ENCODE measurements at places on chromosomes 2 and 18.

GRCh38 chr2:201114350-201114749 lies 1.6 kb upstream of the CFLAR start:
- DNase-seq, result no peak

- DNase-seq, result peak; percentile 86
These were observed 58.7 kb upstream of the SP3 start for GRCh38 chr2:174023591-174024523.

- no peak for DNase-seq
These were observed 99.8 kb upstream of the RAB6C start for GRCh38 chr2:129879614-129880180.

DNA sequence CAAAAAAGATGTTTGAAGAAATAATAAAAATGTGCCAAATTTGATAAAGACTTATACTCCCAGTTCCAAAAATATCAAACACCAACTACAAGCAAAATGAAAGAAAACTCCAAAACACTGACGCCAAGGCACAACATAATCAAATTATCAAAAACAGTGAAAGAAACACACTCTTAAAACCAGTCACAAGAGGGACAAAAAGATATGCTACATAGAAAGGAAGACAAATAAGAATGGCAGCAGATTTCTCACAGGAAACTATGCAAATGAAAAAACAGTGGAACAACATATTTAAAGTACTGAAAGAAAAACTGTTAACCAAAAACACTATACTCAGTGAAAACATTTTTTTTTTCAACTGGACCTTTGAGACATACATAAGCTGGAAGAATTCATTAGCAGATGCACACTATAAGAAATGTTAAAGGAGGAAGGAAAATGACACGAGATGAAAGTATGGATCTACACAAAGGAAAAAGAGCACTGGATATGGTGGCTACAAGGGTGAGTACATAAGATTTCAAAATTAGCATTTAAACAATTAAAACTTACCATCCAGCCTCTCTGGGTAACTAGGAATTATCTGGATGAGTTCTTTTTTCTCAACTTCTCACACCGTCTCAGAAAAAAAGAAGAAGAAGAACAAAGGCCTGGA lies 94.0 kb upstream of the ACVR1C start:
- DNase-seq, result peak; percentile 31

DNA sequence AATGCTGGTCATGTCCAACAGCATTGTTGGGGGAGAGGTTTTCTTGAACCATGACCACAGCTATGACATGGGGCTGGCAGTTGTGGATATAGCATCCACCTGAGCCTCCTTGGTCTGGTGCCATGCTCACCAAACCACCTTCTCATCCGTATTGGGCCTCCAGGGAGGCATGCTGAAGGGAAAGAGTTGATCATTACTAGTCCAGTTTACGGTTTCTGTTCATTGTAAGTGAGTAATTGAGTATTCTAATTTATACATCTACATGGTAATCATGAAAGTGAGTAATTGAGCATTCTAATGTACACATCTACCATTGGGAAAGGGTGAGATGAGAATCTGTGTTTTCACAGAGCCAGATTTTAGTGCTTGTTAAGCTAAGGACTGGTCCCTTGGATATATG lies 6.8 kb downstream of the TMEM87B start:
- no peak for DNase-seq

DNA sequence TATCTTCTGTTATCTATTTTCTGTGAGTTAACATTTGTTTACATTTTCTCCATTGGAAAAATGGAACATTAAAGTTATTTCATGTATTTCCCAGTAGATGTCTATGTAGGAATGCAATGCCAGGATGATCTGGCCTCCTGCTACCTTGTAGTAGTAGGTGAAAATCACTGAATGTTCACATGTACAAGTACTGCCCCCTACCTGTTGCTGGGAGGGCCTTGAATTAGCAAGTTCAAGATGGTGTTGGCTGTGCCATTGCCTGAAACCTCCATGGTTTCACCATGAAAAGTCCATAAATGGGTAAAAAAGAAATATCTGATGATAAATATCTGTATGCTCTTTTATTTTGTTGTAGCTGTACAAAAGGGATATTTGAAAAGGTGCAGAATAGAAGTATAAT lies 30.7 kb downstream of the XRCC5 start:
- no peak for DNase-seq

DNA sequence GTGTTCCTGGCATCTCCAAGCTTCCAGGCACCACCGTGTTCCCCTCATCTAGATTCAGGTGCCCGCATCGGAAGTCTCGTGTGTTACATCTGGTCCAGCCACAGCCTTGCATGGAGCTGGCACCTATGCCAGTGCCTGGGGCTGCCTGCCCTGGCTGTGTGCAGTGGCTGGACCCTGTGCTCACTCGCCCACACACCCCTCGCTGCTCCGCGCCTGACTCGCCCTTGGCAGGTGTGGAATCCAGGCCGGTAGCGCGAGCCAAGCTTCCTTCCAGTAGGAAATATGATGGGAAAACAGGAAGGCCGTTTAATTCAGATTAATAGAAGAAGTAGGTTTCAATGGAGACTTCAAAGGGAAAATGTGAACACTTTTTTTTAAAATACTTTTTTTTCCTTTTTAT lies 78.0 kb downstream of the PTPN4 start:
- DNase-seq, result no peak

DNA sequence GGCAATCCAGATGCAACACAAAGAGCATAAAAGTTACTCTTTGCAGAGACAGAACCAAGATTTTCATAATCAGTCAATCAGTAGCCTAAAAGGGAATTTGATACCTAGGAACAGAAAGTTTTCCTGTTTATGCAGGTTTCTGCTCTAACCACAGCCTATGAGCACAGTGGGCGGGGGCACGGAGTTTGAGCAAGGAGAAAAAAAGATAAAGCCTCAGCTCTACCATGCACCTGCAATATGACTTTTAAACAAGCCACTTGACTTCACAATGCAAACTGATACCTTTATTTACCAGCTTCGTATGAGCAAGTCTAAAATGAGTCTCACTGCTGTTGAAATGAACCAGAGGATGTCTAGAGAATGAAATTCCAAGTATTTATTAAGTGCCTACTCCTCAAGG lies 5.6 kb upstream of the LRATD1 start:
- DNase-seq, result no peak

- DNase-seq, result no peak
These were observed 42.1 kb upstream of the CREG2 start for GRCh38 chr2:101429453-101429852.

- no peak for DNase-seq
These were observed 35.9 kb downstream of the C1QL2 start for GRCh38 chr2:119122663-119123062.

GRCh38 chr18:21991081-21991534 lies 178.3 kb upstream of the GATA6 start:
- no peak for DNase-seq

- peak; percentile 84 for DNase-seq
These were observed 49.4 kb downstream of the RHOB start for GRCh38 chr2:20496076-20496872.

GRCh38 chr2:182887093-182887492 lies 20.7 kb upstream of the FRZB start:
- no peak for DNase-seq

GRCh38 chr2:24328010-24328409 lies 32.3 kb downstream of the ITSN2 start:
- no peak for DNase-seq

GRCh38 chr2:180742801-180743200 lies 237.6 kb upstream of the UBE2E3 start:
- DNase-seq, result no peak

DNA sequence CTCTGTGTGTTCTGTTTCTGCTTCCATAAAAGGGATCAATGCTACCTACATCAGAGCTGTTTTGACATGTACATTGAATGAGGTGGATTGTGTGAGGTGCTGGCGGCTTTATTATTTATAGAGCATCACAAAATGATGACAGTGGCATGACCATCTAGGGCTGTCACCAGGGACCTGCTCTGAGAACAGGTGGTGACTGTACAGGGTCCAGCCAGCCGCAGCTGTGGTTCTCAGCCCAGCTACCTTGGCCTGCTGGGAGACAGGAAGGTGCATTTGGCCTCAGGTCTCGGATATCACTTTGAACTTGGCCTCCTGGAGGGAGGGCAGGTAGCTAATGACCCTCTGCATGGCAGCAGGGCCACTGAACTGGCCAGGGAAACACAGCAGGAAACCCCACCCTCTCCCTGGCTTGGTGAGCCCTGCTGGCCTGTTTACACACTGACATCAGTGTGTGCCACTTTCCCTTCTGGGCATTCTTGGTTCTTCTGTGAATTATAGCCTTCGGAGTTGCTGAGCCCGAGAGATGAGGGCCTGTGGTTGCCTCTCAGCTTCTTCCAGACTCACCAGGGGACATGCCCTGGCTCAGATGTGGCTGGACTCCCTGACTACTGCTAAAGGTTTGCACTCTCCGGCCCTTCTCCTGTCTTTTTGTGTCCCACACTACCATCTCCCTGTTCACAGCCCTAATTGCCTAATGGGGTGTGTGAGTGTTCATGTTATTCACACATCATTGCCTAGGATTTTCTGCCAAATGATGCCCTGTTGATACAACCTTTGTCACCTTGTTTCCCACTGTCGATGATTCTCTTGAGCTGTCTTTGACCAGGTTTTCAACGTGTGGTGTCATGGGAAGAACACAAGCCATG lies 109.2 kb upstream of the RAB12 start:
- DNase-seq, result no peak

DNA sequence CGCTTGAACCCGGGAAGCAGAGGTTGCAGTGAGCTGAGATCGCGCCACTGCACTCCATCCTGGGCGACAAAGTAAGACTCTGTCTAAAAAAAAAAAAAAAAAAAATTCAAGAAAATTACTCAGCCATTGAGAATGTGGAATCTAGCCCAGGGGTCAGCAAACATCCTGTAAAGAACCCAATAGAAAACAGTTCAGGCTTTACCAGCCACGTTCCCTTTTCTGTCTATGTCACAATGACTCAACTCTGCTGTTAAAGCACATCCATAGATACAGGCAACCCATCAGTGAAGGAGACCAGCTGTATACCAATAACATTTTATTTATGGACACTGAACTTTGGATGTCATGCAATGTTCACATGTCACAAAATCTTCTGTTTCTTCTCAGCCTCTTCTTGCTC lies 435.6 kb upstream of the GYPC start:
- peak; percentile 8 for DNase-seq

- DNase-seq, result no peak
These were observed 73.8 kb upstream of the PROKR1 start for GRCh38 chr2:68569604-68570003.

DNA sequence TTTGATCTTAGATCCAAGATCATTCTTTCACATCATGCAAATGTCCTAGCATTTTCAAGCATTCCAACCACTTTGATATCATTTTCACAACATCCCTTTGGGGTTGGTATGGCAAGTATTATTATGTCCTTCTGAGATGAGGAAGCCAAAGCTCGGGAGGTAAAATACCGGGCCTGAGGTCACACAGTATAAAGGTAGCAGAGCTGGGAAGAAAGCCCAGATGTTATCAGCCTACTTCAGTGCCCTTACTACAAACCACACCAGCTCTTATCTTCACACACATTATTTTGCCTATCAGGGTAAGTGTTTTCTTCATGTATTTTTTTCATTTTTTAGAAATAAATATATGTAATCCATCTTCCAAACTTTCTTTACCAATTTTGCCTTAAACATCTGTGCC lies 4.2 kb upstream of the B4GALT6 start:
- no peak for DNase-seq

- no peak for DNase-seq
These were observed 16.2 kb downstream of the TANC1 start for GRCh38 chr2:158984604-158985135.

- DNase-seq, result no peak
These were observed 21.2 kb upstream of the NTSR2 start for GRCh38 chr2:11691076-11691660.

DNA sequence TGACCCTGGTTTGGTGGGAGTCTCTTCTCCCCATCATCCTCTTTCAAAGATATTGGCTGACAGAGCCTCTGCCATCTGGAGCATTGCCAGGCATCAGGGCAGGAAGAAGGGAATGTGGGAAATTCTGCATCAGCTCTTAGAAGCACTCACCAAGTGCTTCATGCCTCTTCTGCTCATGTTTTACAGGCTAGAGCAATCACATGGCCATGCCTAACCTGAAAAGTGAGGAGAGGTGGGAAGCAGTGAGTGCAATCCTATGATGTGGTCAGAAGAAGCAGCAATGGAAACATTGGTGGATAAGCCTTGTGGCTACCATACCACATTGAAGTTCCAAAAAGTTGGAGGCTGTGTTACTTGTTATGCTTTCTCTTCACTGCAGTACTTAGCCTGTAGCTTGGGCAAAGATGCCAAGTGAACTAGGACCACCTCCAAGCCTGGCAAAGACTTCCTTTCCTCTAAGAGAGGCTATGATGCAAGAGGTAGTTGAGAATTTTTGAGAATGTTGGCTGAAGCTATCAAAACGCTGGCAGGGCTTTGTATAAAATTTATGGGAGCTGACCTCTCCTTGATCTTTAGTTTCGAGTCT lies 64.1 kb downstream of the BCL2L11 start:
- DNase-seq, result no peak

DNA sequence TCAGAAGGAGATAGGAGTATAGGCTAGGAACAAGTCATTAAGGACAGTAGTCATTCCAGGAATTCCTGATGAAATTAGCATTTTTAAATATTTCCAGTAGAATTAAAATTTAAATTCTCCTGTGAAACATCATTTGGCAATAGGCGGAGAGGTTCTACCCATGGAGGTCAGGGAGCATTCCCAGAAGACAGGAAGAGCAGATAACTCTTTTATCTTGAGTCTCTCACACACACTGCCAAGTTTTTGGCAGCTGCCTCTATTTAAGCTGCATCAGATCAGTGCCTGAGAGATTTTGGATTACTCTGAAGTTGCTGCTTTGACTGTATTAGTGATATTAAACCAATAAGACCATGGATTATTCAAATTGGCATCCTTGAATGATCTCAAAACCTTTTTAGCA lies 714.7 kb downstream of the EPHA4 start:
- no peak for DNase-seq

DNA sequence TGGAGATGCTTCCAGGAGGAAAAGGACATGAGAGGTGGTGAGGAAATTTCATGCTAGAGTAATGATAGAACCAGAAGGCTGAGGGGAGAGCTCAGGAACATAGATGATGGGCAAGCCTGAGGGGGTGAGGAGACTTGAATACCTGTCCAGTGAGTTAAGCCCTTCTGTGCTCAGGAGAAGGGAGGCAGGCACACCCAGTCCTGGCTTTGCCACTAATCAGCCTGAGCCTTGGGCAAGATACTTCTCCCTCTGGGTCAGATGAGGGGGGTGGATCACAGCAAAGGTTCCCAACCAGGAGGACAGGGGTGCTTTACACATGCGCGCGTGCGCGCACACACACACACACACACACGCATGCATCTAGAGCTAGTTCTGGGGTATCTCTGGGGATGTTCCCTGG lies 151.6 kb upstream of the MSH6 start:
- DNase-seq, result no peak

All from HFFc6 (cell line).